ENCODE measurements at places on chromosomes 11 and 22. TPM values are rescaled to one million over a fixed set of nuclear protein-coding genes. Genes with fewer than 3 reads are reported as not detected.
A peak's percentile ranks its signal among the peaks of the same experiment; 100 is the strongest.

DNA sequence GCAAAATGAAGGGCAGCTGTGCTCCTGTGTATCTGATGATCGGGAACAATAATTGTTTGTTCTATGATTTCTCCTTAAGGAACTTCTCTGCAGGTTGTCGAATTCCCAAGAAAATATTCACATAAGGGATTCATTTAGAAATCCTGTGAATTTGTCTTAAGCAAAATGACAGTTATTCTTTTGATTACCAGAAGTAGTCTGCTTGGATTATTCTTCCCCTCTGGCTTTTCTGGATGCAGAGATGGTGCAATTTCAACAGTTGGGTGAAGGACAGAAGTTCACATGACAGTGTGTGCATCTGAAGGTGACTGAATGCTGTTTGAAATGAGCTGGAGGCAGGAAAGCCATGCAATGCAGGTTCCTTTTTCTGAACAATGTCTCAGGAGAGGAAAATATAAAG, 137.2 kb upstream of the MTMR2 start:
- no peaks in the 10 kb centered on the region for H3K36me3 ChIP-seq
- no peak overlapping the region for H3K27ac ChIP-seq
- H3K27me3 ChIP-seq: no peaks in the 10 kb centered on the region
- no peak overlapping the region for H3K4me3 ChIP-seq
- no peak for DNase-seq

- no peaks in the 10 kb centered on the region for H3K36me3 ChIP-seq
- H3K4me1 ChIP-seq: no peaks in the 10 kb centered on the region
- H3K27ac ChIP-seq: no peak overlapping the region
- no peak for DNase-seq
- no peak overlapping the region for H3K4me3 ChIP-seq
These were observed 186.1 kb upstream of the E2F8 start for GRCh38 chr11:19426756-19427403.

DNA sequence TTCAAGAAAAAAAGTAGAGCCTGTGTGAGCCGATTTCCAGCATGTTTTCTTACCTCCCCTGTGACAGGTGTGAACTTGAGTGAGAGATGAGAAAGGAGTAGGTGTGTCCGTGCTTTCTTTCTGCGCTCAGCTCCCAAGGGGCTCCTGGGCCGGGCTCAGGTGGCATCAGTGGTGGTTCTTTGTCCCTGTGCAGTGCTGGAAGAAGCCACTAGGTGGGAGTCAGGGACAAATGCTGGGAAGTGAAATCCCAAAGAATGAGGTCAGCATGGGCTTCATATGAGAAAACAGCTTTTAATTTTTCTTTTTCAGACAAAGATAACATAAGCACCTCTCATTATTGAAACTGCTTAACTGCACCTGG, 57.8 kb downstream of the PPFIBP2 start:
- H3K27me3 ChIP-seq: no peaks in the 10 kb centered on the region
- peak; percentile 82 for DNase-seq
- peaks cover 21% of the 10 kb centered on the region for H3K4me1 ChIP-seq
- H3K36me3 ChIP-seq: no peaks in the 10 kb centered on the region

- peak overlapping the region; percentile 13 for H3K4me3 ChIP-seq
- DNase-seq: no peak
- H3K27ac ChIP-seq: peak overlapping the region; percentile 48
- peaks cover 62% of the 10 kb centered on the region for H3K4me1 ChIP-seq
These were observed 18.4 kb downstream of the NEAT1 start for GRCh38 chr11:65440831-65441499.

DNA sequence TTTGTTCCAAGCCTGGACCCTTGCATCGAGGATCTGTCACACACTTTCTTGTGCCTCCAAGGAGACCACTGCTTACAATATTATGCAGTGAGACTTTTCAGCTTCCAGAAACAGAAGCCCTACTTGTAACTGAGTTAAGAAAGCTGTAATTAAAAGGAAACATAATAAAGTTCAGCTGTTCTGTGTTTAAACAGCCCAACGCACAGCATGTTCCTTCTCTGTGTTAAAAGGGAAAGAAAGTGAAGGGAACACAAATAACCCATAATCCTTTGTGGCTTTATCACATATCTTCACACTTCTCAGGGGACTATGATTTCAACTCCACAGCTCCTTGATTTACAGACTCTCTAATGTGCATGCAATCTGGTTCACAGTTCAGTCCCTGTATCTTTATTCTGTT, 200.3 kb upstream of the MTNR1B start:
- no peak for DNase-seq
- H3K4me1 ChIP-seq: no peaks in the 10 kb centered on the region
- H3K4me3 ChIP-seq: no peak overlapping the region
- H3K36me3 ChIP-seq: no peaks in the 10 kb centered on the region
- H3K27me3 ChIP-seq: no peaks in the 10 kb centered on the region

GRCh38 chr22:24503137-24503842, 8.2 kb downstream of the UPB1 start:
- no peak for DNase-seq
- H3K36me3 ChIP-seq: no peaks in the 10 kb centered on the region
- no peaks in the 10 kb centered on the region for H3K27me3 ChIP-seq
- H3K4me1 ChIP-seq: no peaks in the 10 kb centered on the region

DNA sequence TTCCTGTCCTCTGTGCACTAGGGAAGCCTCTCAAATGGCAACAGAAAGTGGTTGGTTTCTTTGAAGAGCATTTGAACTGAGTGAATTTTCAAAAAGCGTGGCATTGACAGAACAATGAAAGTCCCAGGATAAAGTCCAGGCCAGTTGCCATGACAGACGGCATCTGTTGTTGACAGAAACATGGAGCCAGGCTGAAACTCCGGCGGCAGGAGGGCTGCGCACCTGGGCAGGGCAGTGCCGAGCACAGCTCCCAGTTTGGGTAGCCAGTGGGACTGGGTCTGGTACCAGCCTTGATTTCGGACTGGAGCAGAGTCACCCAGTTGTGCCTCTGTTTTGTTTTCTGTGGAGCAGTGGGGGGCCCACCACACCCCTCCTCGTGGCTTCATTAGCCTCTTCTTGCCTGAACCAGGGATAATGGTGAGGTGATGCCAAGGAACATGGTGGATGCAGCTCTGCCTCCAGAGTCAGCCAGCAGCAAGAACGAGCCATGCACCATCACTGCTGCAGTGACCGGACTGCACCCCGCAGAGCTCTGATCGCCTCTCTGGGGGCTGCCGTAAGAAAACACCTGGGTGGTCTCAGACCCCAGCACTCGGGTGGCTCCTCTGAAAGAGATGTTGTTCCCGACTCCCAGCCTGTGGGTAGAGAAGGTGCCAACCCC, 9.8 kb upstream of the SEPTIN5 start:
- no peak for DNase-seq
- H3K4me1 ChIP-seq: no peaks in the 10 kb centered on the region
- no peak overlapping the region for H3K4me3 ChIP-seq
- H3K27ac ChIP-seq: no peak overlapping the region
- no peaks in the 10 kb centered on the region for H3K36me3 ChIP-seq

GRCh38 chr22:29126670-29127395, 54.0 kb downstream of the KREMEN1 start:
- H3K4me3 ChIP-seq: no peak overlapping the region
- DNase-seq: no peak
- no peaks in the 10 kb centered on the region for H3K27me3 ChIP-seq

DNA sequence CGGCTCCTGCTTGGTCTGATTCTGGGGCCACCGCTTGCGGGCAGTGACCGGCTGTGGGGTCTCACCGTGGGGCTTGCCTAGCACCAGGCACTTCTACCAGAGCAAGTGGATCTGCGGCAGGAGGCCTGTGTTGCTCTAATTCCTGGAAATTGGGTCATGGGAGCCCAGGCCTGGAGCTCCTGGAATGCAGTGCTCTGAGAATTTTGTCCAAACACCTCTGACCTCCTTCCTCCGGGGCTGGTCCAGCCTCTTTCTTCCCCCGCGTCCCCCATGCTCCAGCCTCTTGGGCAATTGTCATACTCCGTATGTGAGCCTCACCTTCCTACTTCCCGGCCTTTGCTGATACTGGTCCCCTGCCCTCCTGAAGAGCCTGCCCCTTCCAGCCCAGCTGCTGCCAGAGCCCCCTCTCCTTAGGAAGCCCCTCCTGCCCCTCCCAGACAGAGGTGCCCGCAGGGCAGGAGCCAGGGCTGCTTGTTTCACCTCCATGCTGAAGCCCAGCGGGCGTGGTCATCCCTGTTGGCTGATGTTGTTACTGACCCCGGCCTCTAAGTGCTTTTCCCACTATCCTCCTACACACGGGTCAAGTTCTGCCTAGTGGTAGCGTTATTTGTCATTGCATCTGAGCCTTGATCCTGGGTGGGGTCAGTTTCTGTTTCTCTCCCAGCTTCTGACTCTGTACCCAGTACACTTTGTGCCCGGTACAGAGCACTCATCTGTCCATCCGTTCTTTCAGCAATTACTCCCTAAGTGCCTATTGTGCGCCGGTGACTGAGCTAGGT, 9.6 kb downstream of the MGAT3 start:
- no peak overlapping the region for H3K4me3 ChIP-seq
- H3K27me3 ChIP-seq: no peaks in the 10 kb centered on the region
- H3K4me1 ChIP-seq: no peaks in the 10 kb centered on the region
- DNase-seq: no peak
- H3K27ac ChIP-seq: no peak overlapping the region
- H3K36me3 ChIP-seq: no peaks in the 10 kb centered on the region

DNA sequence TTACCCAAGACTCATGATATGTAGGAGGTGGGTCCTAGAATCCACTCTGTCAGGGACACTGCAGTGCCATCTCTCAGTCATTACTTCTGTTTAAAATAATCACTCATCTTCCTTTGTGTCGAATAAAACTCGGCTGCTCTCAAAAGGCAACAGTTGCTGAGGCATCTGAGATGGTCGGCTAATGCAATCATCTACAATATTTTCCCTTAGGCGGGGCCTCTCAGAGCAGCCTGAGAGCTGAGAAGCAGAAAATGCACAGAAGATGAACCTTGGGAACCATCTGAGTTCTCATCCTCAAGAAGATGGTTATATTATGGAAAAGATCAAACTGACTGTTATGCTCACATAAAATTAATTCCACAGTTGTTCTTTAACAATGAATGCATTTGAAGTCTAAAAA, 1518.2 kb upstream of the TENM4 start:
- H3K36me3 ChIP-seq: no peaks in the 10 kb centered on the region
- H3K27ac ChIP-seq: no peak overlapping the region
- no peaks in the 10 kb centered on the region for H3K4me1 ChIP-seq
- no peak for DNase-seq
- H3K27me3 ChIP-seq: no peaks in the 10 kb centered on the region
- no peak overlapping the region for H3K4me3 ChIP-seq

GRCh38 chr11:2812371-2812991, 73.1 kb downstream of the CDKN1C start:
- DNase-seq: no peak
- peaks cover 23% of the 10 kb centered on the region for H3K4me1 ChIP-seq
- H3K4me3 ChIP-seq: peak overlapping the region; percentile 38
- no peak overlapping the region for H3K27ac ChIP-seq

- H3K36me3 ChIP-seq: no peaks in the 10 kb centered on the region
- no peak overlapping the region for H3K4me3 ChIP-seq
- DNase-seq: no peak
These were observed 65.1 kb upstream of the RASD2 start for GRCh38 chr22:35475545-35475944.

DNA sequence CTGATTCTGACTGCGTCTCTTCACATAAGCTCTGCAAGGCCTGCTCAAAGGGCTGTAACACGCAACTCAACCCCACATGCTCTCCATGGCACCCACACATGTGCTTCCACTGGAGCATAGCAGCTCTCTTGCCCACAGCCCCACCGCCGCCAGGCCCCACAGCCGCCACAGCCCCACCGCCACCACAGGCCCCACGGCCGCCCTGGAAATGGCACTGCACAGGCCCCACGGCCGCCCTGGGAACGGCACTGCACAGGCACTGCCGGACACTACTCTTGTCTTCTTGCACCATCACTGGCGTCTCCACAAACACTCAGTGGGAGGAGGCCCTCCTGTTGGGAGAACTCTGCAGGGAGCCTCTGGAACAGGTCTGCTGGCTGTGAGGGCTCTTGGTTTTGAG, 8.6 kb downstream of the MOB2 start:
- DNase-seq: no peak
- no peak overlapping the region for H3K4me3 ChIP-seq
- peaks cover 61% of the 10 kb centered on the region for H3K36me3 ChIP-seq
- no peak overlapping the region for H3K27ac ChIP-seq
- H3K4me1 ChIP-seq: peaks cover 40% of the 10 kb centered on the region

DNA sequence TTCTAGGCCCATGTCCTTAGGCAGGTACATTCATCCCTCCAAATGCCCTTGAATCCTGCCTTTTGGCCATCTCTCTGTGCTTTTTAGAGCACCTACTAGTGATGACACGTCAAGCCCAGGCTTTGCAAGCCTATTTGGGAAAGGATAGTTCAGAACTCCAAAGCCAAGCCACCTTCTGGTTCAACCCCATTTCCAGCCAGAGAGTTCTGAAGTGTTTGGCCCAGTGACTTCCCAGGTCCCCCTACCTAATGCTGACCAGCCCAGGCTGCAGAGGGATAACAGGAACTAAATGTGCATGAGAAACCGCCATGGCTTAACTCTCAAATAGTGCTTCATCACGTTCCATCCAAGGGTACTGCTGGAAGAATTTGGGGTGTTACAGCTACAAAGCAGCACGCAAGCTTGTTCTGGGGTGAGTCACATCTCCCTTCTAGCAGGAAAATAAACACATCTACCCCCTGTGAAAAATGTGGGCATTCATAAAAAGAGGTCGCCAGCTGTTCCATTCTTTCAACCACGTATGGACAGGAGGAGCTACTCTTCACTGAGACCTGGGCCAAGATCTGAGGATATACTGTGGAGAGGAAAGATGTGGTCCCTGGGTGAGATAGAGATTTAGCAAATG, 2.0 kb upstream of the FXYD6 start:
- no peak for DNase-seq
- peaks cover 5% of the 10 kb centered on the region for H3K27me3 ChIP-seq
- no peaks in the 10 kb centered on the region for H3K36me3 ChIP-seq
- no peak overlapping the region for H3K27ac ChIP-seq
- H3K4me1 ChIP-seq: no peaks in the 10 kb centered on the region
- no peak overlapping the region for H3K4me3 ChIP-seq

- no peaks in the 10 kb centered on the region for H3K4me1 ChIP-seq
- peak; percentile 59 for DNase-seq
- no peaks in the 10 kb centered on the region for H3K36me3 ChIP-seq
- H3K27me3 ChIP-seq: no peaks in the 10 kb centered on the region
These were observed 9.8 kb downstream of the KRTAP5-6 start for GRCh38 chr11:1706634-1707400.

GRCh38 chr11:123567466-123567865, 87.0 kb downstream of the SCN3B start:
- H3K27me3 ChIP-seq: no peaks in the 10 kb centered on the region
- H3K27ac ChIP-seq: no peak overlapping the region
- no peak for DNase-seq
- H3K4me1 ChIP-seq: no peaks in the 10 kb centered on the region

MMP3 gene
- not detected for total RNA-seq

CRYBB2 gene
- not detected for total RNA-seq

CNIH2 gene
- not detected for total RNA-seq

FAM83F gene
- total RNA-seq: not detected

CEND1 gene
- not detected for total RNA-seq
